Myocyte (in vitro differentiated cells): ENCODE measurements at places on chromosomes 12 and 14. TPM values are rescaled to one million over a fixed set of nuclear protein-coding genes. Genes with fewer than 3 reads are reported as not detected.

- no peak for DNase-seq
These were observed 40.5 kb upstream of the PTCSC3 start for GRCh38 chr14:36217027-36217426.

- DNase-seq = no peak
These were observed 4.2 kb upstream of the FICD start for GRCh38 chr12:108510836-108511235.

- peak; percentile 44 for DNase-seq
These were observed 248.3 kb downstream of the FBXL14 start for GRCh38 chr12:1346126-1346525.

- peak; percentile 54 for DNase-seq
These were observed 990 bp downstream of the FERMT2 start for GRCh38 chr14:52949711-52950409.

DNA sequence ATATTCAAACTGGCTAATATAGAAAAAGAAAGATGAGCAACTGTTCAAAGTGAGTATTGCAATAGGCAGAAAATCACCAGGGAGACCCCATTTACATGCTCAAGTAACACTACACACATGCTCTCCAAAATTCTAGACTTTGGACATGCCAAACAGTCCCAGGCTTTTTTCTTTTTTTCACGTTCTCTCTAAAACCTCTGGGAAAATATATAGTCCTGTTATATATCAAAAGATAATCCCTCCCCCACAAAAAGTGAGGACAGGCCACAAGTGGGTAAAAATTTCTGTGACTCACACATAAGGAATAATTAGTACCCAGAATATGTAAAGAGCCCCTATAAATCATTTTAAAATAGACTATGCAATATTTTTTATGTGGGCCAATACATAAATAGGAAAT is 55.2 kb downstream of the EFCAB11 start:
- no peak for DNase-seq

DNA sequence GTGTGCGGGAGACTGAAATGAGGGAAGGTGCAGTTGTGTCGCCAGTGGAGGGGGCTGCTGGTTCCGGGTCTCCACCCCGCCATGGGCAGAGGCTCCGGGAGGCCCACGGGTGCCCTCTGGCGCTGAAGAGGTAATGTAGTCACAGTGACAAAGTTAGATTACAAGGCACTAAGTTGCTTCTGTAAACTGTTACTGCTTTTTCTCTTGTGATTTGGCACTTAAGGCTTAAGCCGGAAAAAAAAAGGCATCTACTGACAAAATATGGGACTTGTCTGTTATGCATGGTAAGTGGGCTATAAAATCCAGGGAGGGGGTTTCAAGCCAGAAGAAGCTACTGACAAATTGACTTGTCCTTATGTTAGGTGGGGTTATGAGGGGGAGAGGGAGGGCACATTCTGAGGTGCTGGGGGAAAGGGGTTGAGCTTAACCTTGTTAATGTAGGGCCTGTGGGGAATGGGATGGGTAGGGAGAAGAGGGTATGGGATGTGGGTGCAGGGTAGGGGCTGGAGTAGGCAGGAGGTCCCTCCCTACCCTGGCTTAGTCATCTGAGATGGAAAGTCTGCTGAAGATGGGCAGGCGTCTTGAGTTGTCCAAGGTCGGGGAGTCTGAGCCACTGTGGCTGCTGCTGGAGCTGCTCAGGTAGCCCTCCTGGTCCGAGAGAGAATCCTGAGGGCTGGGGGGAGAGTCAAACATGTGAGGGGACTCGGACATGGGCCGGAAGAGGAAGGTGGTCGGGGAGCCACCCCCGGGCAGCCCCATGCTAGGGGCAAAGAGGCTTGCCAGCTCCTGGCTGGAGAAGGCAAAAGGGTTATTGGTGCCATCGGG is 3.7 kb downstream of the ZFP36L1 start:
- DNase-seq = peak; percentile 79

ESR2 gene
- total RNA-seq = 0.16 and 0.43 TPM in 2 replicates

- peak; percentile 94 for DNase-seq
These were observed 9.3 kb downstream of the SYNE3 start for GRCh38 chr14:95507174-95507573.

- no peak for DNase-seq
These were observed 285.3 kb upstream of the KITLG start for GRCh38 chr12:88865537-88865936.

GRCh38 chr14:53355581-53356112 is 202.5 kb upstream of the DDHD1 start:
- DNase-seq = peak; percentile 90

GLT8D2 gene
- total RNA-seq = 17.6 and 17.9 TPM in 2 replicates

DNA sequence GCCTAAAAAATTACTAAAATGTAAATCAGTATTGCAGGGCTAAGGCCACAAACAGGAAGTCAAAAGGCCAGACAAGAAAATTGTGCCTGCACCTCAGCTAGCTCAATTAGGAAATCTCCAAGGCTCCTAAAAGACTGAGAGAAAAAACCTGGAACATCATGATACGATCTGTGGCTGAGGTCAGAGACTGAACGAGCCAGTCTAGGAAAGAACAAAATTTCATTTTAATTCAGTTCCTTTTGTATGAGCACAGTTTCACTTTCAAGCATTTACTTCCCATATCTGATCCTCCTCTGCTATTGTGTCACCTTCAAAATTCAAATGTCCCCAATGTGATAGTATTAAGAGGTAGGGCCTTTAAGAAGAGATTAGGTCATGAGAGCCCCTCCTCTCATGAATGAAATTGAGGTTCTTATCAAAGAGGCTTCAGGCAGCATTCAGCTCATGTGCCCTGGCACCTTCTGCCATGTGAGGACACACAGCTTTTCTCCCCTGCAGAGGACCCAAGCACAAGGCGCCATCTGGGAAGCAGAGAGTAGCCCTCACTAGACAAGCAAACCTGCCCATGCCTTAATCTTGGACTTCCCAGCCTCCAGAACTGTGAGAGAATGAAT is 14.8 kb downstream of the PRKAB1 start:
- DNase-seq = no peak

DNA sequence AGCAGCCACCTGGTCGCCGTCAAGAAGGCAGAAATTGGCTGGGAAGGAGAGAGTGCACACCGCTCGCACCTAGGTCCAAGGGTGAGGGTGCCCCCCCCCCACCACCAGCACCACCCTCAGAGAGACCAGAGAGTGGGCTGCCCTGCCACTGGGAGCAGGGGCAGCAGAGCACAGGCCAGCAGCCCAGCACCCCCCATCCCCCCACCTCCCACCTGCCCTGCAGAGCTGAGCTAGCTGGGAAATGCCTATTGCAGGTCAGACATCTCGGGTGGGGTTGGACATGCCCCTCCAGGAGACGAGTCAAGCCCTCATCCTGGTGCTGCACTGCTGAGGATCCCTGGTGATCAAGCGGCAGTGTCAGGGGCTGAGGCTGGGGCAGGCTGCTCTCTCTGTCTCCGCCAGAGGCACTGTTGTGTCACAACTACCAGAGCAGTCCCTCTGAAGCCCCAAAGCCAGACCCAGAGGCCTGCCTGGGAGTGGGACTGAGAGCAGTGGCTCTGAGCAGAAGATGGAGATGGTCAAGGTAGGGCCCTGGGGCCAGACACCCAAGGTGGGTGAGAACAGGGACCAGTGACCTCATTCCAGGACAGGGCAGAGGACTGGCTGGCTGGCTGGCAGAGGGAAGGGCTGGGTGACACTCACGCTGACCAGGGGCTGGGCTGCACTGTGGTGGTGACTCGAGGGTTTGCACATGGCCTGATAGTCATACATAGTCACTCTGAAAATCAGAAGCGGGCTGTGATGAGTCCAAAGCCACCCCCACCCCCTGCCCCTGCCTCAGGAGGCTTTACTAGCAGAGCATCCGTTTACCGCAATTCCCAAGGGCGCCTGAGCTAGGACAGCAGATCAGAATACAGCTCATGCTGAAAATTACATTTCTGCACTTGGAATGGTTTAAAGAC is 19.7 kb upstream of the LRTM2 start:
- no peak for DNase-seq

DNA sequence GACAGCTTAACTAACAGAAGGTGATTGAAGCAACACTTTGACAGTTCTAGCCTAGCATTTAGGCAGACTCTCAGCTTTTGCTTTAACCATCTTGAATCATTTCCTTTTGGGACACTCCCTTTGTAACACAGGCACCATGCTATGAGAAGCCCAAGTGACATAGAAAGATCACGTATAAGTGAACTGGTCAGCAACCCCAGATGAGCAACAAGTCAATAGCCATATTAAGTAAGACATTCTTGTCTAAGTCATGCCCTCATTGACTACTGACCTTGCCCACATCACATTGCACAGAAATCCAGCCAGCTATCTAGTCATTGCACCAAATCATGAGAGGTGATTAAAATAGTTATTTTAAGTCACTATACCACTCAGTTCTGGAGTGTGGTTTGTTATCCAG is 476.8 kb downstream of the TRHDE start:
- no peak for DNase-seq

GRCh38 chr12:111438481-111438880 is 32.8 kb downstream of the SH2B3 start:
- peak; percentile 72 for DNase-seq

OR10G2 gene
- not detected in 2 replicates for total RNA-seq

HPD gene
- 0.13 TPM in 1 of 2 replicates, not detected in the other for total RNA-seq

- DNase-seq = no peak
These were observed 58.6 kb upstream of the PARP11 start for GRCh38 chr12:3931776-3932175.

DNA sequence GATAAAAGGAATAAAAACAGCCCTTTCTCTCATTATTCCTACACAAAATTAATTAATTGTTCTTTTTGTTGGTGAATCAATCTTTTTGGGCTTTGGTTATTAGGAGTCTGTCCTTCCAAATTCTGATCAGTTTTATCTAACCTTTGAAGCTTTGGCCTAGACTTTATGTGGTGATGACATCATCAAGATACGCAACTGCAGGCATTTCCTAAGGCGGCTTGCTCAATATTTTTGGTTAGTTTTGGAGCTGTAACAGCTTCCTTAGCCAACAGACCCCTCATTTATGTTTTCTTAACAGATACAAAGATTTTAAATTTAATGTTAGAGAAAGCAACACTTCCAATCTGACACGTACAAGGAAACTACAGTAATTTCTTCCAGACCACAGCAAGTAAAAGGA is 87.8 kb upstream of the PDE3A start:
- no peak for DNase-seq

DNA sequence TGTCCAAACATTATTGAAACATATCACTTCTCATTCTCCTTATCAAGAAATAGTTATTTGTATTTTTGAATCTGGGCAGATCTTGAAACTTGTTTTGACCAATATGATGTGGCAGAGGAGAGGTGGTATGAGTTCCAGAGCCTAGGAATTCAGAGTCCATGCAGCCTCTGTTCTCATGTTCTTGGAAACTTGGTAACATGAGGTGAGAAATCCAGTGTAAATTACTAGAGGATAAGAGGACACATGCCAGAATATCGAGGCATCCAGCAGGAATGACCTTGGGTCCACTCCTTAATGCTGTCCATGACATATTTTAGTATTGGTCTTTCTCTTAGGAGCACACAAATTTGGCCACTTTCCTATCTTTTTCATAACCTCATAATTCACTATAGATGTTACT is 1374.6 kb downstream of the FSCB start:
- DNase-seq = no peak

TAS2R8 gene
- total RNA-seq = 0.21 TPM in 1 of 2 replicates, not detected in the other

- peak; percentile 17 for DNase-seq
These were observed 23.8 kb downstream of the BAZ1A start for GRCh38 chr14:34851395-34851794.

CYP46A1 gene
- 2.2 and 2.8 TPM in 2 replicates for total RNA-seq

DNA sequence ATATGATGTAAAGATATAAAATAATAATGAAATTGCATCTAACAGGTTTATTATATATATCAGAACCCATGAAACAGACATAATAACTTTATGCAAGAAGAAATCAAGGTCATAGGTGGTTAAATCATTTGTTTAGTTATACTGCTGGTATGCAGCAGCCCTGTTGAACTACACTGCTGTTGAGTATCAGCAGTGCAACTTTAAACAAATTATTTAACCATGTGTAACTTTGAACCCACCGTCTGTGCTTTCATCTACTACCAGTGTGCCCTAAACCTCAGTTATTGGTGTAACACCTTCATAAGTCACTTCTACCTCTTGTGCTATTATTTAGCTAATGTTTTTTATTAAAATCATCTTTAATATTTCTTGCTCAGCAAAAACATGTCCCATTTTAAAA is 262.3 kb upstream of the CRY1 start:
- DNase-seq = no peak

DNA sequence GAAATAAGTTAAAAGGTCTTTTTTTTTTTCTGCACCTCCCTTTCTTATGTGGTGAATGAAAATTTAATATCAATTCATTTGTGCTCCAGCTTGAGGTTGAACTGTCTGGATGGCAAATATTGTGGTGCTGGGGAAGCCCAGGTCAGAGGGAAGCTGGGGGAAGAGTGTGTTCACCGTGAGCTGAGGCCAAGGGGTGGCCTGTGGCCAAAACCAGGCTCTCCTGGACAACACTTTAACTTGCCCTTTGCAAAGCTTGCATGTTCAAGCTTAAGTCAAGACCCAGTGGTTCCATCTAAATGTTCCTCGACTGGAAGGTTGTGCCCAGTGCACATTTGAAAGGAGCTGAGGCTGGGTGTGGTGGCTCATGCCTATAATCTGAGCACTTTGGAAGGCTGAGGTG is 28.8 kb downstream of the DRAM1 start:
- DNase-seq = no peak

DNA sequence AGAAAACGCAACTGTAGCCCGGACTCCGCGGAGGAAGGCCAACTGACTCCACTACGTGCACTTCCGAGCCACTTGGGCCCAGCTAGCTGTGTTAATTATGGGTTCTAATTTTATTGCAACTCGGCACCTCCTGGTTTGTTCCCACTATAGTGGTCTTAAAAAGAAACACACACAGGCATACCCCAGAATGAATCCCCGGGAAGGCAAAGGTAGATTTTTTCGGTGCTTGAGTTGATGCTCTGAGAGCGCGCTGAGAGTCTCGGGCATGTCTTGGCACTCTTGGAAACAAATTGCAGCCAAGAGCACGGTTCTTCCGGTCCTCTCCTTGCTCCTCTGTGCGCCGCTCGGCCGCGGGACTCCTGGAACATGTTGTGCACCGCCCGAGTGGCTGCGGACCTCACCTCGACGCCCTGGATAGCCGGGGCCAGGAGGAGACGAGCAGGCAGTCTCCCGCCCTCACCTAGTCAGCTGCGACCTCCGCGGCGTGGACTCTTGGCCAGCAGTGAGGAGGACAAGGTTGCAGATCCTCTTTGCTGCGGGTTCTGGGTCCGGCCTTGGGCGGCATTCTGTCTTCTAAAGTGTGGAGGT is 6.8 kb upstream of the PAX9 start:
- DNase-seq = no peak
